ENCODE measurements at places on chromosomes 1 and 21.

DNA sequence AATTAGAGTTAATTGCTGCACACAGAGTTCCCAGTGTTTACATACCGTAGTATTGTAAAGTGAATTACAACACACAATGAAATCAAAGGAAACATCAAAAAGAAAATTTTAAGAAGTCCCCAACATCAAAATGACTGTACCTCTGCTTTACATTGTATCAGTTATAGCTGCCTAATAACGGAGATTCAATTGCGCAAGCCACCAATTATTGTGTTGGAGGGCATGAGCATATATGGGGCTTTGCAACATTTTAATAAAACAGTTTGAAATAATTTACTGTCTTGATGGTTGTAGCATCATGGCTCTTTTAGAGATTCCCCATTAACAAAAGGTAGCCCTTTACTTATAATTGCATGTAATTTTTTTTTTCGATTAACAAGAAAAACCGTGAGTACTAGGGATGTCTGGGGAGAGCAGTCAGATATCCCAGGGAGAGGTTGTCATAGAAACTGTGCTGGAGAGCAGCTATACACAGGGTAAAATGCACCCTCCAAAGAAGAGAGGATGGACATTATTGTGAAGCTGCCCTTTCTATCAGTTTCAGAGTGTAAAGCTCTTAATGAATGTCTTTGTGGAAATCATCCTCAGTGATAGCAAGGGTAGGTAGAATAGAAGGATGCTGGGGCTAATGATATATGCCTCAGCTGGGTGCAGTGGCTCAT, 55.9 kb upstream of the BTG3 start:
- no peak for DNase-seq

DNA sequence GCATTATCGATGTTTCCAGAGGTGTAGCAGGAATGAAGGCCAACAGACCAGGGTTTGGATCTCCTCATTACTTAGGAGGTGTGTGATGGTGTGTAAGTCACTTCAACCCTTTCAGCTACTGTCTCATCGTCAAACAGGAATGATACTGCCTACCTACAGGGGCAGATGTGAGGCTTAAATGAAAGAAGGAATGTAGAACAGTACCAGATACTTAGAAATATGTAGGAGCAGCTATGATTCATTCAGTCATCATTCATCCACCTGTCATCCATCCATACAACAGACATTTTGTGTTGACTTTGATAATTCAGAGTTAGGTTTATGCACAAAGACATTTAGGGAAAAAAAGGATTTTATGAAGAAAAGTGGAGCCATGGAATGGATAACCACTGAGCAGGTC, 486.9 kb upstream of the DAB1 start:
- no peak for DNase-seq

DNA sequence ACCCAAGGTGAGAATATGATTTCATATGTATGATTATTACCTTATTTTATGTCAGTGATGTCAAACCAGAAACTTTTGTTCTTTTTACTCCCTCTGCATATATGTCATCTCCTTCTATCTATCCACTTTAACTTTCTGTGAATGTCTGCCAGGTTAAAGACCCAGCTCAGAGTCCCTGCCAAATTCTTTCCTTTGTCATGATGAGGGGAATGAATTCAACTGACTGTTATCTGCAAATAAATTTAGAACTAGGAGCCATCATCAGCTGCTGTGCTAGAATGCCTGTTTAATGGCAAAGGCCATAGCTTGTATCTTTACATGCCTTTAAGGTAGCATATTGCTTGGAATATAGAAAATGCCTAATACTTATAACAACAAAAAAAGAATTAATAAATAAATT, 815.6 kb upstream of the NEGR1 start:
- no peak for DNase-seq

GRCh38 chr1:61604261-61604660, 120.7 kb downstream of the TM2D1 start:
- no peak for DNase-seq

DNA sequence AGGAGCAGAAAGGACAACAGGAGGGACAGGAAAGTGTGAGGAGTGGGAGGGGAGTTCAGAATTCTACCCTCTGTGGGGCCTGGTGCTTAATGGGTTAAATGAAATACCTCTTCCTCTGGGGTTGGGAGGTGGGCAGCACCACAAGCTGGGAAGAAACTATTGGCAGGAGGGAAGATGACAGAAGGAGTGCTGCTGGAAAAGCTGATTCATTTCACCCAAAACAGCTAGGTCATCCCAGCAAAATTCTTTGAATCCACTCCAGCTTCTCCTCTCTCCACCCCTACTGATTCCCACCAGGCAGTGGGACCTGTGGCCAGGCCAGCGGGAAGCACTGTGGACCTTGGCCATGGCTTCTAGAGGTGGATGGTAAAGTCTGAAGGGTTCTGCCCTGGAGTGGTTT, 12.8 kb downstream of the BCAN start:
- no peak for DNase-seq

DNA sequence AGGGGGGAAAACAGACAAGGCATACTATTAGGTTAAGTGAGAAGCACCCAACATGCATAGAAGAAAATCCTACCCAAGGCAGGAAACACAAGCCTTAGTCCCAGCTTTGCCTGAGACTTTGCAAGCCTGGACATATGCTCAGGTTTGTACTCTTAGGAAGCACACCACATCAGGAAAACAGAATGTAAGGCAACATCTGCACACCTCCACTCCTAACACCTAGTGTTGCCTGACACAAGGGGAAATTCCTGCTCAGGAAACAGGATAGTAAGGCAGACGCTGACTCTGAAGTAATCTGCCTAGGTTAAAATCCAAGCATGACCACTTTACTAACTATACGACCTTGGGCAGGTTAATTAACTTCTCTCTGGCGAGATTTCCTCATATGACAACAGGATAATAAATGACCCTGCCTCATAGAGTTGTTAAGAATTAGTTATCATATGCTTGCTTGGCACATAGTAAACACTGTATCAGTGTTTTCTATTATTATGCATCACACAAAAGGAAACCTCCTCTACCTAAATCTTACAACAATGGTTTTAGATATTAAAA, 119.8 kb downstream of the ZZZ3 start:
- DNase-seq = no peak

- no peak for DNase-seq
These were observed 124.5 kb upstream of the CSF3R start for GRCh38 chr1:36607263-36607651.

DNA sequence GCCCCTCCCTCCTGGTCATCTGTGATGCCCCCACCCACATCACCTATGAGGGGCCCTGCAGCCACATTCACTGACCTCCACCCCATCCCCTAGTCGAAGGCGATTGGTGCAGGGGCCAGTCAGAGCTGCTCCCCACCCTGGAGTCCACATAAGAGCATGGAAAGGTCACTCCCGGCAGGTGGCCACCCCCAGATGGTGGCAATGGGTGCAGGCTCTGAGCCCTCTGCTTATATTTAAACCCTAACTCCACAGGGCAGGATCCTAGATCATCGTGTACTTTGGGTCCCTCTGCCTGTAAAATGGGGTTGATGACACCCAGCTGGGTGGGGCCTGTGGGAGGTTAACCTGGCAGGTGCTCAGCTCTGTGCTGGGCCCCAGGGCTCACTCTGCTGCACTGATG, 186.8 kb upstream of the C1orf174 start:
- no peak for DNase-seq

- no peak for DNase-seq
These were observed 48.4 kb downstream of the HENMT1 start for GRCh38 chr1:108612496-108612895.

GRCh38 chr1:204513117-204513716, 3.0 kb upstream of the MDM4 start:
- no peak for DNase-seq

DNA sequence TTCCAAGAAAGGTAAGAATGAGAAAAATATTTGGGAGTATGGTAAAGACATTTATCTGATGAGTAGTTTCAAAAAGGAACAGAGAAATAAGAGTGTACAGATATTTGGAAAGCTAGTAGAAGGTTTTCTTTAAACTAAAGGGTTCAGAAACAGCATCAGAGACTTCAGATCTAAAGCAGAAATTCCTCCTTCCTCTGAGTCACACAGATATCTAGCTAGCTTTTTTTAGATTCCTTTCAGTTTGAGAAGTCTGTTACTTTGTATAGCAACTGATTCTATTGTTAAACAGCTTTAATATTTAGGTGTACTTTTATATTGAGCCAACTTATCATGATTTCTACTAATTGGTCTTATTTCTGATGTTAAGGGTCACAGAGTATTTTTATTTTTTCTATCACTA, 4.7 kb downstream of the AMY2B start:
- no peak for DNase-seq

DNA sequence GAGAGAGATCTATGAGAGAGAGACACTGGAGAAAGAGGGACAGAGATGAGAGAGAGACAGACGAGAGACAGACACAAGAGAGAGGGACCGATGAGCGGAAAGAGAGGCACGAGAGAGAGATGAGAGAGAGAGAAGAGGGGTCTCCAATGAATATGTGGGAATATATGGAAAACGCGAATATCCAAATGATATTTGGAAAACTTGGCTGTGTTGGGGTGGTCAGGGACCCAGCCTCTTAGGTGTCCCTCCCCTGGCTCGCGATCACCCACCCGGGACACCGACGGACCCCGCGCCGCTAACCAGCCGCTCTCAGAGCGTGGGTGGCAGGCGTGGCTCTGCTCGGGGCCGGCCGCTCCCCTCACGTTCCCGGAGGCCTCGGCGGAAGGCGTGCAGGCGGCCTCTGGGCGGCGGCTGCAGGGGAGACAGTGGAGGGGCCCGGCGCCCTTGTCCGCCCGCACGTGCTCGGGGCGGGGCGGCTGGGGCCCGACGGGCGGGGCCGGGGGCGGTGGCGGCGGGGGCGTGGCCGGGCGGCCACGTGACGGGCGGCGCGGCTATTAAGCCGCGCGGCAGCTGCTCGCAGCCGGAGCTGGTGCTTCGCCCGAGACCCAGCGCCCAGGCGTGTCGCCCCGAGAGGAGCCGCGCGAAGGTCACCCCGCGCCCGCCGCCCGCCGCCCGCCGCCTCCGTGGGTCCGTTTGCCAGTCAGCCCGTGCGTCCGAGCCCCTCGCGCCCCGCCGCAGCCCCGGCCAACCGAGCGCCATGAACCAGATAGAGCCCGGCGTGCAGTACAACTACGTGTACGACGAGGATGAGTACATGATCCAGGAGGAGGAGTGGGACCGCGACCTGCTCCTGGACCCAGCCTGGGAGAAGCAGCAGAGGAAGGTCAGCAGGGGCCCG, at the start of gene ACTN2:
ACTN2 (plus strand) TSS at position 583 of the 898 bp plus-strand sequence; CDS start at position 758, 175 bp downstream.
- DNase-seq = peak; percentile 53

- DNase-seq = no peak
These were observed 46.5 kb downstream of the PRDM16 start for GRCh38 chr1:3115275-3116149.

DNA sequence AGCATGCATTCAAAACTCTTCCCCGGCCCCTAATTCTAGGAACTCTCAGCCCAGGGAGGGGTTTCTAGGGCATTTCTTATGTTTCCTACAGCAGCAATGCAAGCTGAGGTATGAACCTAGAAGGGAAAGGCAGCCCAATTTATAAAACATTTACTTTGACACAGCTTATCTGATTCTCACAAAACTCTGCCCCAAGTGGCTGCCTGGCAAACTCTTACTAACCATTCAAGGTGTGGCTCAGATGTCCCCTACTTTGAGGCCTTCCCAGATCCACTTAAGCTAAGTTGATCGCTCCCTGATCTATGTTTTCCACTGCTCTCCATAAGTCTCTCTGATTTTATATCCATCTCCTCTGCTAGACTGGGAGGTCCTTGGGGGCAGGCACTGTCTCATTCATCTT, 35.4 kb downstream of the AK2 start:
- no peak for DNase-seq

DNA sequence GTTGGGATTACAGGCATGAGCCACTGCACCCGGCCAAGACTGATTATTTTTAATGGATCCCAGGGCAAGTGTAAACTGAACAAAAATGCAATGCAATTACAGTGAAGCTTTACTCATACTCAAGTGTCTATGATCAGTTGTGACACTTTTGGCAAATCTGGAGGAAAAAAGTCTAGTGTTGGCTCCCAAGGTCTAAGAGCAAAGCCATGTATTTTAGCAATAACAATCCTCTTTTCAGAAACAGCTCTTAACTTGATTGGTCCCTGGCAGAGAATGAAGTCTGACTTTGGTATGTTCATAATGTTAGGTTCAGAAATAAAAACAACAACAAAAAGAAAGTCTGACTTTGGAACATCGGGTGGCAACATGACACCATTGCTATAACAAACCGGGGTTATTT, 40.2 kb upstream of the C1orf53 start:
- DNase-seq = no peak

GRCh38 chr1:204974327-204974726, 68.7 kb upstream of the CNTN2 start:
- no peak for DNase-seq

GRCh38 chr1:1602304-1602967, 2.5 kb upstream of the FNDC10 start:
- no peak for DNase-seq

- no peak for DNase-seq
These were observed 40.9 kb downstream of the PTAFR start for GRCh38 chr1:28135371-28136168.

GRCh38 chr1:40363721-40364120, 9.8 kb upstream of the SMAP2 start:
- no peak for DNase-seq

GRCh38 chr1:218499011-218499691, 154.0 kb downstream of the TGFB2 start:
- no peak for DNase-seq

DNA sequence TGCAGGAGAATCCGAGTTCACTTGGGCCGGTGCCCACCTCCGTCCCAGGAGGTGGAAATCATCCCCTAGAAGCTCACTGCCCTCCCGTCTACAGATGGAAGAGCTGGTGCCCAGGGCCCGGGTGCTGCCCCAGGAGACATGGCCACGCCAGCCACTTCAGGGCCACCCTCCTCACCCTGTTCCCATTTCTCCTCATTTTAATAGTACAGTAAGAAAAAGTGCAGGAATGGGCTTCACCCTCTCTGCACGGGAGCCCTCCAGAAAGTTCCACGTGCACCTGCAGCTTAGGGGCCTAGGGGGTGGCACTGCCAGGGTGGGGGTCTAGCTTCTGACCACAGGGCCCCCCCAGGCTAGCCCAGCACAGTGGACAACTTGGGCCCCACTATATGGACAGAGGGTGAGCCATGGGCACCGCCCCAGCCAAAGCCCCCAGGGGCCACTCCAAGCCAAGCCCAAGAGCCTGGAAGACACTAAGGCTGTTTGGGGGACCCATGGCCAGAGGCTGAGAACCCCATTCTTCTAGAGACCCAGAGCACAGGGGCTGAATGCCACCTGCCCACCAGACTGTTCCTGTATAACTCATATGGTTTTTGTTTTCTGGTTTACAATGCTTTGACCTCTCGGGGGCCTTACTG, 3.4 kb upstream of the FTCD start:
- DNase-seq = no peak

Data from NCI-H1930 (cell line).